ENCODE measurements at places on chromosomes 7 and 10.

DNA sequence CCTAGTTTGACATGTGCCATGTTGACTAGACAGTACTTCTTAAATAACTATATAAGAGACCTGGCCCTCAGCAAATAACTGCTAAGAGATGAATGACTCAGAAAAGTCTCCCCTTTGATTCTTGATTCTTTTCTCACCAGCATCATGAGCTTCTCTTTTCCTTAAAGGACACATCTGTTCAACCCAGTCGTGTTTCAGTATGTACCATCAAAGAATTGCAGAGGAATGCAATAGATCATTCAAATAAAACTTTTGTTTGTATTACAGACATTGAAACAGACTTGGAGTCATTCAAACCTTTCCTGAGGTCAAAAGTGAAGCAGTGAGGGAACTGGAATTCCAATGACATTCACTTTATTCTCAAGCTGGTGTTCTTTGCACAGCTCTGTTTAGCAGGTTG, 598.3 kb upstream of the GHITM start:
- no peak for DNase-seq

DNA sequence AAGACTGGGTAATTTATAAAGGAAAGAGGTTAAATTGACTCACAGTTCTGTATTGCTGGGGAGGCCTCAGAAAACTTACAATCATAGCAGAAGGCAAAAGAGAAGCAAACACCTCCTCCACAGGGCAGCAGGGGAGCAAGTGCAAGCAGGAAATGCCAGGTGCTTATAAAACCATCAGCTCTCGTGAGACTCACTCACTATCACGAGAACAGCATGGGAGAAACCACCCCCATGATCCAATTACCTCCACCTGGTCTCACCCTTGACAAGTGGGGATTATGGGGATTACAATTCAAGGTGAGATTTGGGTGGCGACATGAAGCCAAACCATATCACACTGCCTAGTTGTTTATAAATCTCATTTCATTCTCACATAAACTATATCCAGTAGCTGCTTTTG, 28.0 kb upstream of the CPN1 start:
- no peak for DNase-seq

GRCh38 chr7:112138325-112138852, 67.8 kb downstream of the DOCK4 start:
- no peak for DNase-seq

- no peak for DNase-seq
Observed at GRCh38 chr10:123552760-123553554, 113.2 kb upstream of the GPR26 start.

DNA sequence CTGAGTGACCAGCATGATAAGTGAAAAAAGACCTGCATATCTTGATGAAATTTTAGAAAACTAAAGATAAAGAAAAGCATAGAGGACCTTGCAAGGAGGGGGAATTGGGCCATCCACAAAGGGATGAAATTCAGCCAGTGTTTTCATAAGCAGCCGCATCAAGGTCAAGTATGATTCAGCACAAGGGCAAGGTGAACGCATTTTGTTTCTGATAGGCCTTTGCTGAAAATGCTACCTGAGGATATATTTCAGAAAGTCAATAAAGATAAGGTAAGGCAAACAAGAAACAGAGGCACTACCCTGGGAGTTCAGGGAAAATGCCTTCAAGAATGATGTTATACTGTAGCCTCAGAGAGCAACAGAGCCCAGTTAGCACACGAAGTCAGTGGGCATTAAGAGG, 55.0 kb upstream of the SHH start:
- DNase-seq, result no peak

DNA sequence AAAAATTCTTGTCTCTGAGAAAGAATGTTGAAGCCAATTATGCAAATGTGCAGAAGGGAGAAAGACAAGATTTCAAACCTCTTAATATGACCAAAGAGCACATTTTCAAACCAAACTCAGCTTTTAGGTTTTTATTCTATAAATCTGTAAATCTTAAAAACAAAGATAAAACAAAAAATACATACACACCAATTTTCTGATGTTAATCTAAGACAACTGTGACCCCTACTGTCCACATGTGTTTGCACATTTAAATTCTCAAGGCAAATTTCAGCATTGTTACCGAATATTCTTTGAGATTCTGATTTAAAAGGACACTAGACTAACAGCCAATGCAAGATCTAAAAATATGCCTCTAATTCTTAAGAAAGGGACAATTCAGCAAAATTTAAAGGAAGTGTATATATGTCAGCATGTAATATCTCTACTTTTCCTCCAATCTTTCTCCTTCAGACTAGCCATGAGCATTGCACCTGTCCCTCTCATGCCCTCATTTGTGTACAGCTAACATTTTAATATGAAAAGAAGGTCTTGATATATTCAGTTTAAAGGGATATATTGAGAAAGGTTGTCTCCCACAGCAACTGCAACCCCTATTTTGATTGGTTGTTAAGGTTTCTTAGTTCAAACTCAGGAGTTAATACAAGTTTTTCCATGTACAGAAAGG, 417.9 kb downstream of the IPMK start:
- DNase-seq, result no peak

DNA sequence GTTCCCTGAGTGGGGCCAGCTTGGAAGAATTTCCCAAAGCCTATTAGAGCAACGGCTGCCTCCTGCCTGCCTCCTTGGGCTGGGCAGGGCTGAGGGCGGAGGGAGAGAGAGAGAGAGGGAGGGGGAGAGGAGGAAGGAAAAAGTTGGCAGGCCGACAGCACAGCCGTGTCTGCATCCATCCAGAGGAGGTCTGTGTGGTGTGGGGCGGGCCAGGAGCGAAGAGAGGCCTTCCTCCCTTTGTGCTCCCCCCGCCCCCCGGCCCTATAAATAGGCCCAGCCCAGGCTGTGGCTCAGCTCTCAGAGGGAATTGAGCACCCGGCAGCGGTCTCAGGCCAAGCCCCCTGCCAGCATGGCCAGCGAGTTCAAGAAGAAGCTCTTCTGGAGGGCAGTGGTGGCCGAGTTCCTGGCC, at the start of gene AQP1:
AQP1 (plus strand) TSS at position 293 of the 409 bp plus-strand sequence; CDS start at position 350, 57 bp downstream.
- DNase-seq, result no peak
